HuH-7.5 (cell line): ENCODE measurements at places on chromosomes 2 and 18.

DNA sequence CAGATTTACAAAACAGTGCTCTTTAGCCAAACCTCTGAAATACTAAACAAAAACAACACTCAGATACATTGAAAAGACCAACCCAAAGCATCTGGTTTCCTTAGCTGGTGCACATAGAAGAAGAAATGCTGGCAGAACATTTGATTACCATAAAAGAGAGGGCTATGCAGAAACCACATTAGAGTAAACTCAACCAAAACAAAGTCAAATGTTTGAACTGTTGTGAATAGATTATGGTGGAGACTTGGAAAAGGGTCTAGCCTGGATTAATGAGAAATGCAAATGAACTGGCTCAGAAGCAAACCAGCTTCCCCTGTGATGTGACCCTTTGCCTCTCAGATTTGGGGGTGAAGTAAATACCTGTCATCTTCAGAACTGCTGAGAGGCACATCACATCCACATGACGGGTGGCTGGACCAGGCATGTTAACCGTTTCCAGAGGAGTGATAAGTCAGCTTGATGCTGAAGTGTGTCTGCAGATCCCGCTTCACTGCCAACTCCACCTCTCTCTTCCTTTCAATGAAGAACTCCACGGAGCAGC lies 153.0 kb downstream of the NRP2 start:
- no peak for DNase-seq

GRCh38 chr2:216878072-216878471 lies 18.2 kb upstream of the TNP1 start:
- DNase-seq, result no peak

DNA sequence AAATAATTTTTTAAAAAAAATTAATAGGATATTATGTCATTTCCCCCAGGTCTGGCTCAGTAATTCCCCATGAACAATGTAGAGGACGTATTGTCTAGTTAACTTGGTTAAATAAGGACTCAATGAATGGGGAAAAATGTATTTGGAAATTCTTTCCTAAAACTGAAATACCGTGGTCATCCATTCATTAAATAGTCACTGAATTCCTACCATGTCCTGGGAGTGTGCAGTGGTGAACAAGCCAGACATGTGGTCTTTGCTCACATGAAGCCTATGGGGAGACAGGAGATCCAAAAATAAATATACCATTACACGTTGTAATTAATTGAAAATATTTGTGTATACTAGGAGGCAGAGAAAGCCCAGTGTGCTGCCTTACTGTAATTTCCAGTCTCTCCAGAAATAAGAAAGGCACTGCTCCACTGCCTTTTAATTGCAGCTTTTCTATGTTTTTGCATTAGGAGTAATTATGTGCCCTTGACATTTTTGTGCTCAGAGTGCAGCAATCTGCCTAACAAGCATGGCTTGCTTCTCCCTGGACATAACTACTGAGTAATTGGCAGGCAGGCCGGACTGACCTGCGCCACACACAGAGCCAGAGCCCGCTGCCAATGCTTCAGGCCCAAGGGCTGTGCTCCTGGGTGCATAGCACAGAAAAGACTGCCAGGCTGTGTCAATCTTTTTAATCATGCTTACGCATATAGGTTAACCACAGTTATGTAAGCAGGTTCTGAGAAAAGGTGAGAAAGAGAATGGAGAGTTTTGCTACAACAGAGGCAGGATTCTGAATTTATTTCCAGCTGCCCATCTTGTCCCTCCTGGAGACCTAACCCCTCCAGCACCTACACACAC lies 22.2 kb upstream of the TTC39C start:
- DNase-seq, result no peak

DNA sequence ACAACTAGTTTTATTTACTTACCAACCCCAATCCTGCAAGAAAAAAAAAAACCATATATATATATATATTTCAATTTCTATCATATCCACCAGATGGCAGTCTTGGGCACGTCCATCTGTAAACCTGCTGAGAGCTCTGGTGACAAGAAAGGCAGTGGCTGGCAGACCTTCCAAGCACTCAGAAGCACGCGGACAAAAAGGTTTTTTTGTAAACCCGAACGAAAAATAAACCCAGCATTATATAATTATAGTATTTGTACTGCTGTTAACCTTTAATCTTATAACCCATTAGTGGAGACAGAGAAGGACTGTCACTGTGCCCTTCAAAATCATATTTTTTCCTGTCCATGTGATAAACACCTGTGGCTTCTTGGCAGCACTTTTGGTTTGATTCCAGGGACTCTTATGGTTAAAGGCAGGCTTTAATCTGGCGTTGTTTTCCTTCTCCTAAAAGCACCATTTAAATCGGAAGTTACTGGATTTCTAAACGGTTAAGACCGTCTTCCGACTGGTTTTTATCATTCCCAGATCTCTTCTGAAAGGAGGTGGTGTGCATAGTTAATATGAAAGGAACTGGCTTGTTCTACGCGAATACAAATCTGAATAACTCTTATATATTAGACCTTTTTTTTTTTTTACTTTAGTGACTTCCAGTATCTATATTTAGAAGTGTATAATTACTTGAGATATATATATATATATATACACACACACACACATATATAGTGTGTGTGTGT lies 31.0 kb upstream of the SLC3A1 start:
- no peak for DNase-seq
